ENCODE measurements at places on chromosomes 12 and 14.

GRCh38 chr12:113006206-113006605 lies 27.9 kb downstream of the OAS2 start:
- DNase-seq, result no peak

GRCh38 chr14:43198465-43198864 lies 1308.6 kb downstream of the FSCB start:
- no peak for DNase-seq

DNA sequence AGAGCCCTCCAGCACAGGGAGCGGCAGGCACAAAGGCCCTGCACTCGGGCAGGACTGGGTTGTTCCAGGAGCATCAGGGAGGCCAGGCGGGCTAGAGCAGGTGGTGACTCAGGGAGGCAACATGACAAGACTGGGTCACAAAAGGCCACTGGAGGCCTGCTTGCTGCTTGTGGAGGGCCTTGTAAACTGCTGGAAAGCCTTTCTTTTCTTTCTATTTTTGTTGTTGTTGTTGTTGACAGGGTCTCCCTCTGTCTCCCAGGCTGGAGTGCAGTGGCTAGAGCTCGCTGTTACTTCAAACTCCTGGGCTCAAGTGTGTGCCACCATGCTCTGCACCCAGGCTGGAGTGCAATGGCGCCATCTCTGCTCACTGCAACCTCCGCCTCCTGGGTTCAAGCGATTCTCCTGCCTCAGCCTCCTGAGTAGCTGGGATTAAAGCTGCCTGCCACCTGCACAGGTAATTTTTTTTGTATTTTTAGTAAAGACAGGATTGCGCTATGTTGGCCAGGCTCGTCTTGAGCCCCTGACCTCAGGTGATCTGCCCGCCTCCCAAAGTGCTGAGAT lies 11.8 kb upstream of the RCOR1 start:
- no peak for DNase-seq

DNA sequence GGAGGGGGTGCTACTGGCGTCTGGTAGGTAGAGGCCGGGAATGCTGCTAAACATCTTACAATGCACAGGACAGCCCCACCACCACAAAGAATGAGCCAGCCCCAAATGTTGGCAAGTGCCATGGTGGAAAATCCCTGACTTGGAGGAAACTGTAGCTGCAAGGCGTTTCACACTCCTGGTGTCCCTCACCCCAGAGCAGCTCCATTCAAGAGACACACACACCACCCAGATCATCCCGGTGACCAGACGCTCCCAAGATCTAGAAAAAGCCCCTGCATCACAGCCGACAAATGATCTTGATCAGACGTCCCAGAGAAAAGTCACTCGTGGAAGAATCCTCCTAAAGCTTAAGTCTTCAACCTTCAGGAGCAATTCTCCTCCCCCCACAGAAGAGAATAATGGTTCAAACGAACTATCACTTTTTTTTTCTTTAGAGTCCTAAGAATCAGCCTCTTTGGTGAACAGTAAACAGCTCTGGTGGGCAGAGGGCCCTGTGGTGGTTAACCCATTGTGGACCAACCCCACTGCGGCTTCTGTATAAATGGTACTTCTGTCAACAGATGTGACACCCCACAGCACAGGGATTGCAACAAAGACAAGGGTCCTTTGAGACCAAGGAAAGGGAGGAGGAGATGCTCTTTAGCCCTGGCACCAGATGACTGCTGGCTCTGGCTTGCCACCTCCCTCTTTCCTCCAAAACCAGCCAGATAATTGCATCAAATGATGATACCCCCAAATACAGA lies 2.7 kb downstream of the GLTP start:
- no peak for DNase-seq

DNA sequence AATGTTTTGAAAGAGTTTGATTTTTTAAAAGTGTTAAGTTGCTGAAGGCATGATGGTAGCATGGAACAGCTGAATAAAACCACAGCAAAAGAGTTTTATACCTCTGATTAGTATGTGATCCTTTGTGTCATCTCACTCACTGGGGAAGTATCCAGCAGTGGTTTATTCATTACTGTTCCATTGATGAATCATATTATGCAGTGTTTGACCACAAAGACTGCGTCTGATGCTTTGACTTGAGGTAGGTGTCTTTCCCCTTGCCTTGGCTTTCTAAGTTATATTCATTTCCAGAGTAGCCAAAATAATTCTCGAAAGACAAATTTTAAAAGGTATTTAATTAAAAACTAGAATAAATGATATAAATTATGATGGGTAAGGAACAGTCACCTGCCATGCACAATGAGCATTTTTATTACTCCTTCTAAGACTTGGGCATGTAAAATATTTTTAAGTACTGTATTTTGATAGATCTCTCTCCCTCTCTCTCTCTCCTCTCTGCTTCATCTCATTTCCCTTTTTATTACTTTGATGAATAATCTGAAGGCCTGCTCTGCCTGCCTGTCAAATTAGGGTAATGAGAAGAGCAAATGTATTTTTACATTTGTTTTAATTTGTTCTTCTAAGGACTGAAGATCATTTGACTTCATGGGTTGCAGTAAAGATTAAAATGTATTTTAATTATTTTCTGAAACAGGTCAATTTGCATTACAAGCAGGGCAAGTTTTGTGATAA lies 164.9 kb downstream of the NAV3 start:
- DNase-seq, result no peak

GRCh38 chr14:68574461-68574860 lies 218.4 kb downstream of the ZFP36L1 start:
- DNase-seq, result no peak

DNA sequence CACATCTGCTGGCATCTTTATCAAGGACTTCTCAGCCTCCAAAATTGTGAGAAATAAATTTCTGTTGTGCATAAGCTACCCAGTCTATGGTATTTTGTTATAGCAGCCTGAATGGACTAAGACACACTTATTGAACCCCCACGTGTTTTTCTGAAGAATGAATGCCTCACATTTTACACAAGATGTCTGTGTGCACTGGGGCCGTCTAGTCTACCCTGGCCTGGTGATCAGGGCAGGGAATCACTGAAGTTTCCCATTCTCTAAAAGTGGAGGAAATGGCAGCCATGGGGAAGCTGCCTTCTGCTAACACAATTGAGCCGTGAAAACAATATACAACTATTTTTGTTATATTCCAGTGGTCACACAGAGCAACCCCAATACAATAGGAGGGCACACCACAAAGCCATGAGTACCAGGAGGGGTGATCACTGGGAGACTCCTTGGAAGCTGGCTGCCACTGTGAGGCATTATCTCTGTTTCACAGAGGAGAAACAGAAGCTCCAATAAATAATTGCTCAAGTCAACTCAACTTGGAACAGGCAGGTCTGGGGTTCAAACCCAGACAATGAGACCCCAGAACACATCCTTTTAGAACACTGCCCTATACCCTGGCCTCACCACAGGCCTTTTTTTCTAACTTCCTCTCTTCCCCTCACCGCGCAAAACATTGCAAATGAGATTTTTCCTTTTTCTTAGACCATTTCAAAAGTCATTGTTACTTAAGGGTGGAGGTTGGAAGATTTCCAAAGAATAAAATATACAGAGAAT lies 18.3 kb upstream of the LTA4H start:
- DNase-seq, result no peak

- no peak for DNase-seq
Observed at GRCh38 chr12:29208936-29209701, 60.0 kb downstream of the FAR2 start.

DNA sequence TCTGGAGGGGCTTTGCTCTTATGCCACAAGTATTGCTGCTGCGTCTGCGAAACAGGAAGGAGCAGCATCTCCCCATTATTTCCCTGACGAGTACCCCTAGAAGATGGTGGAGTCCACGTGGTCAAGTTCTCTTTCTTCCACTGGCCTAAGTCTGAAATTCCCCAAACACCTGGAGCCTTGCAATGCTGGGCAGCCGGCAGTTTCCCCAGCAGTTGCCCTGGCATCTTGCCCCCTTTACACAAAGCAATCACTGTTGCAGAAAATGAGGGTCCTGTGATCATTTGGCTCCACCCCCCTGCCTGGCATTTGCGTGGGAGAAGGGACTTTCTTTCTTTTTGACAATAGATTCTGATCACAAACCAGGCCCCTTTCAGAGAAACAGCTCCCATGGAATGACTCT lies 56.9 kb downstream of the FOS start:
- DNase-seq, result no peak

DNA sequence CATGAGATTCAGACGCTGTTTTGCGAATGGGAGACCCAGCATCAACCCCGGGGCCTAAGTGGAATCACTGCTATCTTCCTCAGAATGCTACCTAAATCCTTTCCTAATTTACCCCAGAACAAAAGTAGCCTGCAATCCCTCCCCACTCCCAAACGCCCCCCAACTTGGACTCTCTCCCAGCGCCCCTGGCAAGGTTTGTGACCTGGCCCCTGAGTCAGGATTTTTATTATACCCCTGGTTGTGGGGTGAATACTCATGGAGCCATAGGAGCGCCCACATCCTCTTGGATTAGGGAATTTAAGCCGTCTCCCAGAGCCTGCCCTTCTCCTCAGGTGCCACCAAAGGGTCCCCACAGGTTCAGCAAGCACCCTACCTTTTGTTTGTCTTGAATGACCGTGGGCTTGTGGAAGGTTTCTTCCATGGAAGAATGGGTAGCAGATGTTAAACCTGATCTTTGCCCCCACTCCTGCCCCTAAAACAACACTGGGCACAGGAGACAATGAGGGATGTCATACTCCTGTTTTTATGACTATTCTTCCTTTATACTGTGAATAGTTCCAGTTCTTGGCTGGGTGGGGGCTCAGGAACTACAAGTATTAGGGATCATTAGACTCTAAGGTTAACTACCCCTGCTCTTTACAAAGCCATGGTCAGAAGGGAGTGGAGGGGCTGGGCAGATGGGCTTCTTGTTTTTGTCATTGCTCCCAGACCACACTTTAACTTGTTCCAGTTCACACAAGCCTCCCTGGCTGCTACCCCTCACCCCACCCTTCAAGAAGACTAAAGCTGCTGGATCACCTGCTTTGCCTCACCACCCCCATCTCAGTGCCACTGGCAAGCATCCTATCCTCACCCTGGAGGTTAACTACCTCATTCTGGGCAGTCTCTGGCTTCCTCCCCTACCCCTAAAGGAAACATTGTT lies 630 bp downstream of the MYL6B start:
- no peak for DNase-seq

DNA sequence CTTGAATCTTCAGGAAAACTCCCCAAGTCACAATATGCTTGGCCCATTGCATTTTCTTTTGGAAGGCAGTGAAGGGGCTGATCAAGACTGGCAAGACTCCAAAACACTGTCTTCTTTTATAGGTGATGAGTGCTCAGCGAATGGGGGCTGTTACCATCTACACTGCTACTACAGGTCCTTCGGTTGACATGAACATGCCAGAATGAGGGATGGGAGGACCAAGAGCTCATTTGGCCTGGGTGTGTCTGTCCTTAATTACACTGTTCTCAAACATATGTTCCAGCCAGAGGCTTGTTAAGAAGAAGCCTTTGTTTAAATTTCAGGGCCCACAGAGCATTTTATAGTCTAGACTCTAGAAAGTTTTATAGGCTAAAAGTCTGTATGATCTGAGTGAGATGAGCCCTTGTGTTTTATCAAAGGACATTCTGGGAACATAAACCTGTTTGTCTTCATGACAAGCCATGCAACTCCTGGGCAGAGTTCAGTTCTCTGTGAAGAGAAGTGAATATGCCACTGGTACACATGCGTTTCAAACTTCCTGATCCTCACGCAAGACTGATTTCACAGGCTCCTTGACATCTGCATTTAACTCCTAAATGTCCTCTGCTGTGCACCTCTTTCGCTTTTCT lies 4.7 kb upstream of the FAM234B start:
- DNase-seq, result no peak

DNA sequence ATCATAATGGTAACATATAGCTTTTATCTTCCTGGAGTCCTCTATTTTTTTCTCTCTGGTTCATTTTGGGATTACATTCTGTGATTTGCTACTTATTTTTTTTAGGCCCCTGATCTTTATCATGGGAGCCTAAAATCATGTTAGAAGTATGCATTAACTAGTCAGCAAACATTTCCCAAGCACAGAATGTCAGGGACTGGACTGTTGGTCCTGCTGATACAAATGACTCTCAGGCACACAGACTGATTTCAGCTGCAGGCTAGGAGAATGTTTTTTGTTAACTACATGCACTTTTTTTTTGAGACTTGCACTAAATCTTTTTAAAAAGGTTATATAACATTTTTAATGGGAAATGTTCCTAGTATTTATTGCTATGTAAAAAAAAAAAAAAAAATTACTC lies 131.1 kb downstream of the ACSS3 start:
- no peak for DNase-seq

- no peak for DNase-seq
Observed at GRCh38 chr12:105610459-105610858, 280.0 kb downstream of the C12orf75 start.

- no peak for DNase-seq
Observed at GRCh38 chr12:41011939-41012338, 176.2 kb upstream of the PDZRN4 start.

DNA sequence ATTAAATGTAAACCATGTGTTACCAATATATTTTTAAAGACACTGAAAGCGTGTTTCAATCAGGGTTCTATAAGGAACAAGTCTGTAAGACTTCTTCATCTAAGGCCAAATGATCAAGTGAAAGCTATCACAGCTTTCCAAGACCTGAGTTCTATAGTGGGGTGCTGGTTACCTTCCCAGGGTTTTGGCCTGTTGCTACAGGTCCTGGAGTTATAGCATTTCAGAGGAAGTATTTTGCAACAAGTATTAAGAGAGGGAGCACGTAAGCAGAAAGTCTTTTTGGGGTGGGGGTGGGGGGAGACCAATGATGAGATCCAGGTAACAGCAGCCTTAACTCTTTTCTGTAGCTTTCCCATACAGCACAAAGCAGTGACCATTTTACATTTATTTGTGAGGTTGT lies 43.8 kb downstream of the FOXN3 start:
- DNase-seq, result no peak

DNA sequence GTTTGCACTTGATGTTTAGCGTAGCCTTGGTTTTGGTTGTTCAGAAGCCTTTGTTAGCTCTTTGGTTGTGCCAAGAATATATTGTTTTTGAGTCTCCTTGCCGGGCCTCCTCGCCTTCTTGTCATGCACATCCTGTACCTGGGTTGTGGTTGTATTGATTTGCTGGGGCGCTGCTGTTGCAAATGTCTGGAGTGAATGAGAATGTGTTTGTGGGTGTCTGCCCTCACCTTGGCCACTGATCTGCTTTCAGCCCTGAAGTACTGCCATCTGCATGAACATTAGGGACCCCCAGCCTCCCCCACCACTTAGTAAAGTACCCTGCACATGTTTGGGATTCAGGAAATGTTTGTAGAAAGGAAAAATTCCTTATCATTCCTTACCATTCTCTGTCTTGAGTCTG lies 16.5 kb downstream of the PRKCH start:
- DNase-seq, result no peak

DNA sequence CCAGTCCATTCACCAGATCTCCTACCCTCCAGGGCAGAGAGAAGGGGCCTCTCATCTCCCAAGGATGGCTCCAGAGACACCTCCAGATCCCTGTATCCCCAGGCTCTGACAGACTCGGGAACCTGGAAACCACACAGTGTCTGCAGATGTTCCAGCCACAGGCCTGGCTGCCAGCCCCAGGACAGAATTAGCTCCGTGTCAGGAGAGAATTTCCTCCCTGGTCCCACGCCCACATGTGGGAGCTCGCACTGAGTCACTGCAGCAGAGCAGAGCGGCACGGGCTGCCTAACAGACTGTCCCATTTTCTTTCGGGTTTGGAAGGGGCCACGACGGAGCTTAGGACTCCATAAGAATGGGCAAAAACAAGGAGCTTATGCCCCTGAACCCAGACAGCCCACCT lies 33.6 kb downstream of the CMKLR1 start:
- DNase-seq, result no peak

Data from forelimb muscle (tissue), 1 donor.